ENCODE measurements at places on chromosomes 16 and 17.

DNA sequence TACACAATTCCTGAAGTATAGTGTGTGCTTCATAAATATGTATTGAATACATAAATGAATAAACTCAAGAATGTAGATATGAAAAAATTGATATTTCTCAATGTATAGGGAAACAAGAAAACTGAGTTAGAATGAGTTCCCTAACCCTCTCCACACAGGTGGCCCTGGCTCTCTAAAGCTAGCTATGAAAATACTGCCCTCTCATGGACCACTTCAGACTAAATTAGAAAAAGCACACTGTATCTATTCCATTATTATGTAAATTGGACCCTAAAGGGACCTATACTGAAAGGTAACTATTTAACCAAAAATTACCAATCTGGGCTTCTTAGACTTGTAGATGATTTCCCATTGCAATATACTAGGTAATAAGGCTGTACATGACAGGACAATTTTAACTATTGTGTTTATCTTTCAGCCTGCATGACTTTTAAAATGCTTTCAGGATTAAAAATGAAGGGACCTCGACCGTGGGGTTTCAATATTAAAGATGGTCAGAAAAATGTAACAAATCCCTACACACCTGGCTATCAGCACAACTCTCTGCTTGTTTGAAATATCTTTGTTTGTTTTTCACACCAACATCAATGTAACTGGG lies 672.5 kb upstream of the KIF2B start:
- no peak for DNase-seq

- DNase-seq = no peak
Measured at GRCh38 chr16:66585481-66586239, 6.4 kb downstream of the CMTM2 start.

DNA sequence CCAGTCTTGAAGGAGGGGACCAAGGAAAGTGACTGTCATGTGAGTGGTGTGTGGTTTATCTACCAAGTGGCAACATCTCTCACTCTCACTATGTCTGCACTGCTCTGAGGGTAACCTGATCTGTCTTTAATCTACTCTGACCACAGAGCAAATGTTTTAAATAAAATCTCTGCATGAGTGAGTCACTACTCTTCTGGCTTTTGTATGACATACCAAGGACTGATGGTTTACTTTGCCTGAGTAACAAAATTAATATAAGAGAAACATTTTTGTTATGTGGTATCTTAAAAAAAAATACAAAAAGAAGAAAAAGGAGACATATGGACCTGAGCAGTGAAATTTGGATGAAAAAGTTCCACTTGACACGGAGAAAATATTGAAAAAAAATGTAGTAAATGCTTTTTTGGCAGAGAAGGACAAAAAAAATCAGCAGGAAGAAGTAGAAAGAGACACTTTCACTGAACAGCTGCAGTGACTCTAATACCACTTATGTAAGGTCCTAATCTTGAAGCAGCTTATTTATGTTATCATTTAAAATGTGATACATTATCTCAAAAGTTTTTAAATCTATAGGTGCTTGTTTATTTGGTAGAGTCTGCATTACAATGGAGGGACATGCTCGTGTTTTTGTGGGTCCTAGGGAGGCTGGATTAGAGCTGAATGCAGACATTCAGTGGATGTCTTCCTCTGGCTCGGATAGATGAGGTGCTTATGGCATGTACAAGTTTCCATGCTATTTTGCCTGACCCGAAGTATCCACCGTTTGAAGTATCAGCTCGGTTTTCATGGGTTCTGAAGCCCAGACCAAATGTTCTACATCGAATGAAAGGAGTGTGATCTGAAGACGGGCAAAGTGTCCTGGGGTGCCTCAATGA lies 240.7 kb downstream of the MAP2K6 start:
- DNase-seq = no peak

GRCh38 chr16:82755570-82756282 lies 129.0 kb downstream of the CDH13 start:
- no peak for DNase-seq

GRCh38 chr16:67805718-67806427 lies 487 bp downstream of the RANBP10 start:
- no peak for DNase-seq

- no peak for DNase-seq
Measured at GRCh38 chr17:69130627-69131296, 10.9 kb downstream of the ABCA6 start.

- no peak for DNase-seq
Measured at GRCh38 chr17:40309949-40310510, 1.1 kb downstream of the RARA start.

- DNase-seq = no peak
Measured at GRCh38 chr16:89903908-89904515, 14.7 kb upstream of the MC1R start.

DNA sequence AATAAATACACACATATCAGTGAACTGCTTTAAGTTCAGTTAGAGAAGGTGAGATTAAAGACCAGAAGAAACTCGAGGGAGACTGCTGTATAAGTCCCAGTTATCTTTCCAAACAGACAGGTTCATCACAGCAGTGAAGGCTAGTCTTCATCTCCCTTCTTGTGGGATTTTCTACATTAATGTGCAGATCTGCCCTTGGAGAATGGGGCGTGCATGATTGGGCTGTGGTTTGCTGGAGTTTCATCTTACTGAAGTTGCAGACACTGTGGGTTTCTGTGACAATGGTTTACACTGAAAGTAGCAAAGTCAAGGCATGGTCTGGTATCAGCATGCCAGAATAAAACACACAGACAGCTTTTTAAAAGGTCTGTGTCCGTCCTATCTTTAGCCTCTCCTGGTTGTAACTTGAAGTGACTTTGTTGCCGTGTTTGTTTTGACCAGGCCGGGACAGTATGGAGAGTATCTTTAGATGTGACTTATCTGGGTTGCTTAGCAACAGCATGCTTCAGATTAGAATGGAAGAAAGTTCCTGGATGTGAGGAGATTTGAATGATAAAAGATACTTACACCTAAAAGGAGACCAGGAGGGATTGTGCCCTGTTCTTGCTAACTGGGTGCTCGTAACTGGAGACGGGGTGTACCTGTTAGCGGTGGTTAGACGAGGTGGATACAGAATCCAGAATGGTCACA lies 16.1 kb downstream of the NAA60 start:
- no peak for DNase-seq

- DNase-seq = no peak
Measured at GRCh38 chr16:69402439-69402838, 16.6 kb upstream of the TERF2 start.

DNA sequence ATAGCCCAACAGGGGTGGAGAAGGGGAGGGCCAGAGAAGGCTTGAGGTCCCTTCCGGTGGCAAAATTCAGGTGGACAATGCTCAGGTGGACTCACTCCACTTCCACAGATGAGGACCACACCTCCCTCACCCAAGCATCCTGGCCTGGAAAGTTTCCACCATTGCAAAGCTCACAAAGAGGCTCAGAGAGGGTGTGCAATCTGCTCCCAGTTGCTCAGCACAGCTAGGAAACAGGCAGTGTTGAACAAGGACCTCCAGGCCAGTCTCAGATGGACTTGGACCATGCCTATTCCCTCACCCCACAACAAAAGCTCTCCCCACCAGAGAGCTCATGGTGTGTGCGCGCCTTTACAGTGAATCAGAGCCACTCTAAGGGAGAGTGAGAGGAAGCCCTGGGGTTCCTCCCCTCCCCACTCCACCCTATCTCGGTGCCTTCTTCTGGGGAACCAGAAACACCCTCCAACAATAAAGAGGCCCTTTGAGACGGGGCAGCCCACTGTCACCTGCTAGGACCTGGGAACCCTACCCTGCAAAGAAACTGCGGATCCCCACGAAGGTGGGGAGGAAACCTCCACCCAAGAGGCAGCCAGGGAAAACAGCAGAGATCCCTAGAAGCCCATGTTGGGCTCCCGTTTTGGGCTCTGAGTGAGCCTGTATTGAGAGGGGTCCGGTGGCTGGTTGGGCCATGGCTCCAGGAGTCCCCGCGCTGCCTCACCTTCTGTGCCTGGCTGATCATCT lies 1.6 kb downstream of the FAM83G start:
- no peak for DNase-seq

DNA sequence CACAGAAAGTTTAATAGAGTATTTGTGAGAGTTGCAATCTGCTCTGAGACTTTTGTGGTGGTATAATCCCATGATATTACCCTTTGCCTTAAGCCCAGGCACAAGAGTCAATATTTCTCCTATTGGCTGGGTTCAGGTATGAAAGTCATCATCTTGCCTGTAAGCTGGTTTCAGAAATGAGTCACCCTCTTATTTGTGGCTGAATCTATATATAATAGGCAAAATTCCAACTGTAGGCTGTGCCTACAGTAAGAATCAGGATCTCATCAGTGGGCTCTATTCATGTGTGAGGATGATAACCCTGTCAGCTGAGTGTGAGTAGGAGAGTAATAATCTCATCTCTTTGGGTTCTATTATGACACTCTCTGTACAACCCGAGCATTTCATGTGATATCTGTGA lies 2103.1 kb downstream of the TP53TG3F start:
- no peak for DNase-seq

- no peak for DNase-seq
Measured at GRCh38 chr17:6461792-6462524, 17.7 kb downstream of the PIMREG start.

GRCh38 chr17:45106096-45106495 lies 26.2 kb downstream of the PLCD3 start:
- no peak for DNase-seq

- peak; percentile 63 for DNase-seq
Measured at GRCh38 chr17:82754297-82755208, 2.7 kb downstream of the TBCD start.

GRCh38 chr17:31857920-31858641 lies 963 bp downstream of the COPRS start:
- DNase-seq = no peak

DNA sequence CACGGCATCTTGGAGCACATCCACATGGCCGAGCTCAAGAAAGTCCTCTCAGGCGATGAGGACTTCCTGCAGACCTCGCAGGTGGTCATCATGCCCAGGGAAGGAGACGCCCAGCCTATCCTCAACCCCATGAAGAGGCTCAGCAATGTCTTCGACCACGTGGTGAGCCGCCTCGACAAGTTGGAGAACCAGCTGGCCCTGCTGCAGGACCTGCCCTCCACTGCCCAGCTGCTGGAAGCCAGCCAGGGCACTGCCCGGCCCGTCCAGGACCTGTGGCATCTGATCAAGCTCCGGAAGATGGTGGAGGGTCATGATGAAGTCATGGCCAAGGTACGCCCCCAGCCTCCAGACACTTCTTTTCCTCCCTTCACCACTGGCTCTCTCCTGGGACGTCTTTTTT lies 440 bp downstream of the C16orf96 start:
- no peak for DNase-seq

DNA sequence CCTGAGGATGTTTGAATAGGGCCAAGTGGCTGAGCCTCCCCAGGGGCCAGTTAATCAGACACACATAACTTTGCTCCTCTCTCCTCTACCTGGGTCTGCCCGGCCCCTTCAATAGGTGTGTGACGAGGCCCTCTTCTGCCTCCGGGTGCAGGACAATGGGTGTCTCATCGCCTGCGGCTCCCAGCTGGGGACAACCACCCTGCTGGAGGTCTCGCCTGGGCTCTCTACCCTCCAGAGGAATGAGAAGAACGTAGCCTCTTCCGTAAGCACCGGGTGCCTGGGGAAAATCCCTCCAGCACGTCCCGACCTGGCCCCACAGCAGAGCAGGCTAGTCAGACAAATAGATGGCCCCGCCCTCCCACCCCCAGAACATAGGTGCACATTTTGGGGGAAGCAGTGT lies 16.1 kb upstream of the KIF19 start:
- no peak for DNase-seq

GRCh38 chr17:65208717-65209116 lies 71.5 kb downstream of the RGS9 start:
- DNase-seq = no peak

DNA sequence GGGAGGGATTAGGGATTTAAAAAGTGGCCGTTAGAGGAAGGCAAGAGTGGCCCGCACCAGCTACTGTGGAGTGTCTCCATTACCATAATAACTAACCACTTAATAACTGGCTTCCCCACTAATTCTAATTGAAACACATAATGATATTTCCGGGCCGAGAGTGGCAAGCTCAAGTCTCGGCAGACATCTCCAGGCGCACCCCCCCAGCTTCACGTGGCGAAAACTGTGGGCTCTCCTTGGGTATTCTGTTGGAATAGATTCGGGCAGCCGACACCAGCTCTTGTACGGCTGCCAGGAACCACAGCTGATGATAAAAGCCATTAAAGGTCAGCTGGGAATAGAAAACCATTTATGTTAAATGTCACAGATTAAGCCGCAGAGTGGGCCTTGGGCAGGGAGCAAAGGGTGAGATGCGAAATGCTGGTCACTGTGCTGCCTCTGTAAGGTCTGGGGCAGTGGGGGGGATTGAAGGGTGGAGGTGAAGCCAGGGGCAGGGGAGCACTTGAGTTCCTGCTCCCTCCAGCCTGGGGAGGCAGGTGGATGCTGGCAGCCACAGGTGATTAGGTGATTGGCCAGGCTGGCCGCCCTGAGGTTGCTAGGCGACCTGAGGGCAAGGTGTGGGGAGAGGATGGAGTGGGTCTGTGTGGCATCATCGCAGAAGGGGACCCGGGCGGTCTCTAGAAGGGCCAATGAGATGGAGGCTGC lies 115.6 kb upstream of the SDK2 start:
- no peak for DNase-seq

DNA sequence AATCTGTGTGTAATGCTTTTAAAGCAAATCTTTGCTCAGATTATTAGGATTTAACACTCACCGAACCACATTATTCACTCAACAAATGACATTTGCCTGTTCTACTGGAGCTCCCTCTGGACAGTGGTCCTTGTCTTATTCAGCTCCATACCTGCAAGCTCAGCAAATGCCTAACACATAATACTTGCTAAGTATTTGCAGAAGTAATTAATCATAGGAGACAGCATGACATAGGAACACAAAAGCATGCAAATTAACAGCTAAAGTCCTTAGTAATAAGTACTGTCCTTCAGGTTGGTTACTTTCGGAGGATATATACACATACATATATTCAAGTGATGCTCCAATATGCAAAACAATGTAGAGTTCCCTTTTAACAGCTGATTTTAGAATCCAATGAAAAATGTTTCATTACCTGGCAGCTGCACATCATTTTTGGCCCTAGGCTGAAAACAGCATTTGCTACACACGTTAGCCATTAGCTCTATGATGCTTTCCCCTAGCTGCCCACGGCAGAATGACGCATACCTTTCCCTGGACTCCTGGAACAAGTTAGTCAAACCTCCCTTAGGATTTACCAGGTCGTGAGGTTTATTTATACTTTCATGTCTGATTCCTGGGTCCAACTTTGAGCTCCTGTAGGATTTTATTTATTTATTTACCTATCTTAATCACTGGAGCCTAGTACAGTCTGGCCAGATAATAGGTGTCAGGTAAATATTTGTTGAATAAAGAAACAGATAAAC lies 8.6 kb downstream of the BRD7 start:
- no peak for DNase-seq

- DNase-seq = no peak
Measured at GRCh38 chr17:35006961-35007360, 26.6 kb downstream of the LIG3 start.

- no peak for DNase-seq
Measured at GRCh38 chr17:50908140-50908859, 42.1 kb upstream of the TOB1 start.

- no peak for DNase-seq
Measured at GRCh38 chr17:11671126-11671525, 72.9 kb downstream of the DNAH9 start.

Data from NCI-H1048 (cell line).